ENCODE measurements at places on chromosomes 7 and 10.

GRCh38 chr7:109821156-109821555, 1251.5 kb downstream of the DNAJB9 start:
- no peak for DNase-seq

- DNase-seq: no peak
Measured at GRCh38 chr10:3067859-3068179, 471 bp downstream of the PFKP start.

GRCh38 chr10:103692952-103693811, 162.2 kb downstream of the SH3PXD2A start:
- no peak for DNase-seq

DNA sequence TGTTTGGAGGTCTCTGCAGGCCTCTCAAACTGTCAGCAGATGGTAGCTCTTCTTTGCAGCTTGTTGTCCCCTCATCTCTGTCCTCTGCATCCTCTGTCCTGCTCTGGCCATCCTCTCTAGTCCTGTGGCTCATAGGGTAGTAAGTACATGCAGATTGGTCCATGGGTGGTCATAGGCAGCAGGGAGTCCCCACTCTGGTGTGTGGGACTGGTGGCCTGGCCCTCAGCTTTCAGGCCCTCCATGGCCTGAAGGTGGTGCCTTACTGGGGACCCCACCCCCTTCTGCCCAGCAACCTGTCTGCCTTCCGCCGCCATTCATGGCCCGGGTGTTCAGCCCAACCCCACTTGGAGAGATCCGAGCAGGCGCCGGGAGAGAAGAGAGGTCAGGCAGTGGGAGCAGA, 12.8 kb upstream of the TCTN3 start:
- no peak for DNase-seq

DNA sequence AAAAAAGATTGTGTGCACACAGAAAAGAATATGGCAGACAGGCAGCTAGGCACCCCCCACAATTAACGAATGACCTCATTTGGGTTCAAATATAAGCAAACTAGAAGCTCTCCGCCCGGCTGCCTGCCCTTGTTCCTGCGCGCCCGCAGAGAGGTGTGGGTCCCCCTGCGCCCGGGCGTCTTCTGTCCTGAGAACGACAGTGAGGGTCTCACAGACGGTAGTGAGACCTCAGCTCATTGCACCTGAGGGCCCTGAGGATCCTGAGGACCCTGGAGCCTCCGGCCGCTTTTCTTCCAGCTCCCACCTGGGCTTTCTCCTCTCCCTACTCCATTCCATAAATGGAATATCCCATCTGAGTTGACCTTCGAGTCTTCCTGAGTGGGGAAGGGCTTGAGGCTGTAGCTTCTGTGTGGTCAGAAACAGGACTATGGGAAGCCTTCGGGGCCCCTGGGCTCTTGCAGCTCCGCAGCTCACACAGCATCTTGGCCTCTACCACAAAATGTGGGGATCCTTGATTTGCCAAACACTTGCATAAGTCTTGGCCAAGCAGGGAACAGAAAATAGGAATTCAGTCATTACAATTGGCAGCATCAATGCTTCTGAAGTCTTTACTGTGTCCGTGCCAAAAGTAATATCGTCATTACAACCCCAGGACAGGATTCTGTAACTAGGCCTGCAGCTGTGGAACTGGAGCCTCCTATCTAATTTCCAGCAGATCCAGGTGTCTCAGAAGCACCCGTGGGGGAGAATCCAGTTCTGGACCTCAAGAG, 43.8 kb downstream of the JAKMIP3 start:
- DNase-seq: no peak

GRCh38 chr10:43156590-43157341, 18.5 kb downstream of the CSGALNACT2 start:
- no peak for DNase-seq

DNA sequence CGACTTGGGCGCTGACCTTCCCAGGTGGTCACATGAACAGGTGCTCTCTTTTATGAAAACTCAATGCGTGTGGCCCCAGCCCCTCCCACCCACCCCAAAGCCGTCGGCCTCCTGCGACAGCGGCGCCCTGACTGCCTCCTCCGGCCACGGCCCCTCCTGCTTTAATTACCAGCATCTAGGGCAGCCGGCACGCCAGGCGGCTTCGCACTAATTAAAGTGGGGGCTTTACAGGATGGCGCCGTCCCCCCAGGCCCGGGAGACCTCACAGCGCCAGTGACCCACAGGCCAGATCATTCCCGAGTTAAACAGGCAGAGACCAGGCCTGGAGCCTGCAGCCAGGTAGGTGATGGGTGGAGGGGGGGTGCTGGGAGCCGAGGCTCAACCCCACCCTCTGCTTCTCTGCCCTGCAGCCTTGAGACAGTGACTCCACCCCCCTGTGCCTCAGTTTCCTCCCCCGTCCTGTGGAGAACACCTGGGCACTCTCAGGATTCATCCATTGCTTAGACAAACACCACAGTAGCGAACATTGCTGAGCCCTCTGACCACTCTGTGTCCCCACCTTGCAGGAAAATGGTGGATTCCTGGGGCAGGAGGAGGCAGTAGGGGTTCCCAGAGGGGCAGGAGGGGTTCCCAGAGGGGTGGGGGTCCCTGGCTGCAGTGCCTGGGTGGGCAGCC, 100.8 kb downstream of the MICALL2 start:
- DNase-seq: no peak

DNA sequence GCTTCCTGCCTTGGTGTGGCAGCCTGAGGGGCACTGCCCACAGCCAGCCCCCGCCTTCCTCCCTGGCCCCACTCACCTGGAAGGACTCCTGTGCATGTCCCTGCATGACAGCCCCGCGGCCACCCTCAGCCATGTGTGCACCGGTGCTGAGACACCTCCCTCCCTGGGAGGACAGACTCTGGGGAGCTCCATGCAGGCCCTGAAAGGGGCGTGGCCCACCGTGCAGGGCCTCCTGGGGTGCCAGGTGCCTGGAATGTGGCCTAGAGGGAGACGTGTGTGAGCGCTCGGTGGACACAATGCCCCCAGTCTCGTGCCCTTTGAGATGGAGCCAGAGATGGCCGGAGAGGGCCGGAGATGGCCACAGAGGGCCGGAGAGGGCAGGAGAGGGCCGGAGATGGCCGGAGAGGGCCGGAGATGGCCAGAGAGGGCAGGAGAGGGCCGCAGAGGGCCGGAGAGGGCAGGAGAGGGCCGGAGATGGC, 59.1 kb upstream of the PPP2R2D start:
- DNase-seq: no peak

Data from SW 1271 (cell line).